ENCODE measurements at places on chromosomes 11 and 22.

- DNase-seq, result no peak
Observed at GRCh38 chr11:104219096-104219495, 55.1 kb upstream of the PDGFD start.

- DNase-seq, result no peak
Observed at GRCh38 chr22:39094717-39095389, 2.2 kb upstream of the APOBEC3H start.

DNA sequence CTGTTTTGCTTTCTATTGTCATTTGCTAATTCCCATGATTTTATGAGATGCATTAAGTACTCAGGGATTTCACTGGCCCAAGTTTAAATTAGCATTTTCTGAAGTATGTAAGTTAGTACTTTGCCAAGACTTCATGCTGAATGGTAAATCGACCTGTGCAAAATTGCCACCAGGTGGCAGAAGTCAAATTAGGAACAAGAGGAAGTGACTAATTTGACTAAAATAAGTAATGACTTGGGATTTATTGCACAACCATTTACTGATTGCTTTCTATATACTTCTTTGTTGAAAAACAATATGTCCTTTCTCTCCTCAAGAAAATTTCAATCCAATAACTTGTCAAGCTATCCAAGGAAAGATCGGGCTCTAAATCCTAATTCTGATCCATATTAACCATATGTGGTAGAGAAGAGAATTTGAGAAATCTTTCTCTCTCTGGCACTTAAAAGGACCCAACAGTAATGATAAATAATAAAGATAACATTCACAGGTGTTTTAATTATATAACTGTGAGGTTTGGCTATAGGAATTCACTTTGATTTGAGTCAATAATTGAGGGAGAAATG, 253.7 kb upstream of the CHORDC1 start:
- DNase-seq, result peak; percentile 92

GRCh38 chr22:26563022-26563421, 26.9 kb downstream of the TPST2 start:
- DNase-seq, result no peak

DNA sequence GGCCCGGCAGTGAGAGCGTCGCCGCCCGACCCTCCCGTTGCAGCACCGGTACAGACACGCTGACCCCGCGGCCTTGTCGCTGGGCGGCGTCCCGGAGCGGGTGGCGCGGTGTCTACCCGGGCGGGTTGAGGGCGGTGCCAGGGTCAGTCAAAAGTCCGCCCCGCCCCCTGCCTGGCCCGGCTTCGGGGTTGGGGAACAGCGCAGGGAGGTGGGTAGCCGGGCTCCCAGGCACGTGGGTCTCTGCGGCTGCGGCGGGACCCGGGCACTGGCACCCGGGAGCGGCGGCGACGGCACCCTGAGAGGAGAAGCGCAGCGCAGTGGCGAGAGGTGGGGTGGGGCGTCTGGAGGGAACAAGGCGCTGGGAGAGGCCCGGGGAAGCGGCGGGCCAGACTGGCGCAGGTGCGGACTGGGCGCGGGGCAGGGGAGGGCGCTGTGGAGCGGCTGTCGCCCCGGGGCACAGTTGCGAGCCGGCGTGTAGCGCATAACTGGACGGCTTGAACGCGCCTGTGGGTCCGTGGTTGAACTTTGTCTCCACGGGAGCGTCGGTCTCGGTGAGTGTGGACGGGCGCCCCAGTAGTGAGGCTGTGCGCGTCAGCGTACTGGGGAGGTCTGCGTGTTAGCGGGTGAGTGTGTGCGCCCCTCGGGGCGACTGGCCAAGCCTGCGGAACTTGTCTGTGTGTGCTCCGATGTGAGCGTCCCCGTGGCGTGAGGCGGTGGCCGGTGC, at the start of gene P2RY2:
Gene P2RY2, plus strand, starts transcription at position 176 of the 724 bp plus-strand sequence. CDS start 15,879 bp downstream, outside the sequence.
- DNase-seq, result no peak

GRCh38 chr11:97351939-97352338, 962.1 kb downstream of the JRKL start:
- DNase-seq, result no peak

DNA sequence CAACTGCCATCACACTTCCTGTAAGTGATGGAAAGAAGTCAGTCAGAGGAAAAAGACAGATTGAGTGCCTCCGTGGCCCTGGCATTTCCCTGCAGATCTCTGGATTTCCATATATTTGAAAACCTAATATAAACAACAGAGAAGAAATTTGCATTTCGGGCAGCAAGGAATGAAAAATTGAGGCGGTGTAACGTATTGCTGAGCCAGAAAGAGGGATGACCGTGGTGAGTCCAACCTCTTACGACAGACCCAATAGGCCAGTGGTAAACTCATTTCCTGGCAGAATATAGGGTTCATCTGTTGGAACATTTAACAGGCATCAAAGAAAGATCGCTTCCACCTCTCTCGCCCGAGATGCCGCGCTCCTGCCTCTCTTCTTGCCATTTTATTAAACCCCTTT, 336.5 kb downstream of the MIAT start:
- no peak for DNase-seq

- DNase-seq, result no peak
Observed at GRCh38 chr11:2789791-2790567, 90.2 kb upstream of the KCNQ1OT1 start.

DNA sequence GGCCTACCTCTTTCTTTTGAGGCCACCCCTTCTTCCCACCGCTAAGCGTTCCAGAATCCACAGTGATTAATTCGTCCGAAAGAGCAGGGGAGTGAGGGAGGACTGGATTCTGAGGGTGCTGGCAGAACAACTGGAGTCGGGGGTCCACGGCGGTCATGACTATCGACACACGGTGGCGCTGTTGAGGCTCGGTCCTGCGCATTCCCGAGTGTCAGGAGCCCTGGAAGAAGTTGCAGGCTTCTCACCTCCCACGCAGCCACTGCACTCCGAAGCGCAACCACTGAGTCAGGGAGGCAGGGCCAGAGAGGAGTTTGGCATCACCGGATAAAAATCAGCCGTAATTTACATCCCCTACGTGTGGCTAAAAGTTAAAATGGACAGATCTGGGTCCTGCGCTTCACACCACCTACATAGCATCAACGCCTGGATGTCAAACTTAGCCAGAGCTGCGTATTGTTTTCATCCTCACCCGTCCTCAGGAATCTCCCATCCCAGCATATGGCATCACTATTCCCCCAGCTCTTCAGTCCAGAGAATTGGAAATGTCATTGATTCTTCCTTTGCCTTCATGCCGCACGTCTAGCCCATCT, 10.7 kb upstream of the CTSF start:
- peak; percentile 82 for DNase-seq

GRCh38 chr11:77377734-77378133, 76.2 kb upstream of the GDPD4 start:
- DNase-seq, result no peak

GRCh38 chr22:20621162-20621561, 113.8 kb downstream of the MED15 start:
- no peak for DNase-seq

DNA sequence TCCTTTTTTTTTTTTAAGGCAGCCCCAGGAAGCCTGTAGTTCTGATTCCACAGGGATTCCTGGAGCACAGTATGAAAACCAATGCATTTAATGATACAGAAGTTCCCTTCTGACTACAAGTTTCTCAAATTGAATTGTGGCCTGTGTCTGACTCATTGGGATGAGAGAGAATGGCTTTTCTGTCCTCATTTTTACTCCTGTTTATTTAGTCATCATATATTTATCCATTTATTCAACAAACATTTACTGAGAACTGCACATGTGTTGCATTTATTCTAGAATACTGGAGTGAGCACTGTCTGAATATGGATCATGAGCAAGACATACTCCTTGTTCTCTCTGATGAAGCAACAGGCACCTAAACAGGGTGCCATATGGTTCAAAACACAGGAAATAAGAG, 231.2 kb downstream of the NTM start:
- no peak for DNase-seq

- DNase-seq, result no peak
Observed at GRCh38 chr22:28015676-28016601, 96.9 kb upstream of the PITPNB start.

DNA sequence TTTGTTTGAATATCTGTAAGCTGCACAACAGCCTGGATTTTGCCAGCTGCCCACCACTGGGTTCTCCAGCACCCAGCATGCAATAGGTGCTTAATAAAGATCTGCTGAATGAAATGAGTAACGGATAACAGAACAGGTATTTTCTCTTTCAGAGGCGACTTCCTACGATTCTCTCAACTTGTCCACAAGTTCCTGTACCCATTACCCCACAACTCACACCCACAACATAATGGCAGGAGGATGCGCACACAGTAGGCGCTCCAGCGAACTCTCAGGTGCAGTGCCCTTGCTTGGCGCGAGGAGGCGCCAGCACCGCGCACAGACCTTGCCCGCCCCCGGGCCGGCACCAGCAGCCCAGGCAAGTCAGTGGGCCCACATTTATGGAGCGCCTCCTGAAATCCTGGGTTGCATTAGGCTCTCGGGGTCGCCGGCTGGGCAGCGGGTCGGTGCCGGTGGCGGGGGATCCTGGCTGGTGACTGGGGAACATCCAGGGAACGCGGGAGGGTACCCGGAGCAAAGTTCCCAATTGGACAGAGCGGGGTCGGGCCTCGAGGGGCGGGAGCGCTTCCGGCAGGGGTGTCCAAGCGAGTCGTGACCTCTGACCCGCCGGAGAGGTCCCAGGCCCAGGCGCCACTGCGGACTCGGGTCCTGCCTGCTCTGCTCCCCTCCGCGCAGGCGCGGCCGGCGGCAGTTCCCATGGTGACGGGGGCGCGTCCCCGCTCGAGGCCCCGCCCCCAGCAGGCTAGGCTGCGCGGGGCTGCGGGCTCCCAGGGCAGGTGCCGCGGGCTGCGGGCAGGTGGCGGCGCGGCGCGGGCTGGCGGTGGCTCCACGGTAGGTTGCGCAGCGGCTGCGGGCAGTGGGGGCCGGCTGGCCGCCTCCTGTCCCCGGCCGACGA, at the start of gene KIAA1671:
Gene KIAA1671, plus strand, starts transcription at position 775 of the 895 bp plus-strand sequence. CDS start 75,284 bp downstream, outside the sequence.
- DNase-seq, result no peak

- no peak for DNase-seq
Observed at GRCh38 chr11:110428040-110428439, 1.7 kb upstream of the FDX1 start.

DNA sequence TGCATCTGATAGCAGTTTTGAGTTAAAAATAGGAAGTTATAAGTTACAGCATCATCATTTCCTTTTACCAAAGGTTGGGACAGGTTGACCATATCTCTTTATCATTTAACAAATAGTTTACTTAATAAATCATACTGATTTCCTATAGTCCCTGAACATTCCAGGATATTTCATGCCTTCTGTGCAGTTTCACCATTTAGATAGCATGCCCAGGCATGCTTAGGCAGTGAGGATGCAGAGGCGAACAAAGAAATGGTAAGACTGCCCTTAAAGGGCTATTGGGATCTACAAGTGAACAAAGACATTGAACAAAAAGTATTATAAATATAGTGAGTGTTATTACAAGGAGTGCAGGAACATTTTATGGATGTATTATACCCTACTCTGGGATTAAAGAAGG, 96.4 kb downstream of the PRMT3 start:
- no peak for DNase-seq

DNA sequence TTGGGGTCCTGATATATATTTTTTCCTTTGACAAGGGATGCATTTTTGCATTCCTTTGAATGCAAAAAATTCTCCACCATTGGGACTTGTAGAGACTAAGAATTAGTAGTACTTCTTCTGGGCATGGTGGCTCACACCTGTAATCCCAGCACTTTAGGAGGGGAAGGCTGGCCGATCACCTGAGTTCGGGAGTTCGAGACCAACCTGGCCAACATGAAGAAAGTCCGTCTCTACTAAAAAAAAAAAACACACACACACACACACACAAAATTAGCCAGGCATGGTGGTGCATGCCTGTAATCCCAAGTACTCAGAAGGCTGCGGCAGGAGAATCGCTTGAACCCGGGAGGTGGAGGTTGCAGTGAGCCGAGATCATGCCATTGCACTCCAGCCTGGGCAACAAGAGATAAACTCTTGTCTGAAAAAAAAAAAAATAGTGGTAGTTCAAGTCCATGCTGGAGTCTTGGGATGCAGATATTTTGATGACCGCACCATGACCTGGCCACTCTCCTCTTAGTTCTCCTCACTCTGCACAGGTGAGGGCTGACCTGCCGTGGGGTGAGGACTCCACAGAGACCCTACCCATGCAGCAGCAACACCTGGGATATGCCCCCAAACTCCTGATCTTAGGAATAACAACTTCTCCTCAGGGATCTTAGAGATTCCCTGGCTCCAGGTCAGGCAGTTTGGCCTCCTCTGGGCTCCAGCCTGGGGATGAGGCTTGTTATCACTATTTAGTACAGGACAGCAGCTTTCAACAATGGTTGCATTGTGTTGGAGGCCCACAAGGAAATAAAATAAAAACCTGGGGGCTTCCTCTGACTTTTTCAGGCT, 36.5 kb upstream of the TOP3B start:
- DNase-seq, result no peak

DNA sequence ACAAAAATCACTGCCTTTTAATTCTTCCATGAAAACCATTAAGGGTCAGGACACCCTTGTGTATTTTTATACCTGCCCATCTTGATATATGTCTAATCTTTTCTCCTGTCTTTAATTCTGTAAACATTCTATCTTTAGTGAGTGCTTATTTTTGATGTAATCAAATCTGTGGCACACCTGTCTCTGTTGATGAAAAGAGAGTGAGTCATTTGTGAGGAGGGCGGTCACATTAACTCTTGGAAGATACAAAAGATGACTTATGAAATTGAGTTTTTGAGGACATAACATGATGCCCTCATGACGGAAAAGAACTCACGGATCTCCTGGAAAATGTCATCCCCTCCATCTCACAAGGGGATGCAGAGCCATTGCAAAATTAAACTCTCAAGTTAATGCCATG, 206.5 kb upstream of the PGR start:
- DNase-seq, result no peak

GRCh38 chr22:28801845-28802594, 1.7 kb upstream of the XBP1 start:
- DNase-seq, result peak; percentile 65

GRCh38 chr22:46673662-46674236, 53.6 kb downstream of the GRAMD4 start:
- no peak for DNase-seq

GRCh38 chr11:89736566-89736965, 26.5 kb downstream of the TRIM77 start:
- no peak for DNase-seq

GRCh38 chr11:45820211-45820857, 15.4 kb downstream of the SLC35C1 start:
- DNase-seq, result no peak

GRCh38 chr11:69531717-69532088, 50.2 kb downstream of the LINC01488 start:
- DNase-seq, result no peak

- DNase-seq, result no peak
Observed at GRCh38 chr11:62588966-62589637, 2.2 kb downstream of the TUT1 start.

- DNase-seq, result no peak
Observed at GRCh38 chr11:115297330-115297729, 206.9 kb downstream of the CADM1 start.

GRCh38 chr11:6780829-6781228, 2.0 kb upstream of the OR2AG1 start:
- DNase-seq, result no peak

- DNase-seq, result no peak
Observed at GRCh38 chr11:7253800-7254199, 2.1 kb downstream of the SYT9 start.

DNA sequence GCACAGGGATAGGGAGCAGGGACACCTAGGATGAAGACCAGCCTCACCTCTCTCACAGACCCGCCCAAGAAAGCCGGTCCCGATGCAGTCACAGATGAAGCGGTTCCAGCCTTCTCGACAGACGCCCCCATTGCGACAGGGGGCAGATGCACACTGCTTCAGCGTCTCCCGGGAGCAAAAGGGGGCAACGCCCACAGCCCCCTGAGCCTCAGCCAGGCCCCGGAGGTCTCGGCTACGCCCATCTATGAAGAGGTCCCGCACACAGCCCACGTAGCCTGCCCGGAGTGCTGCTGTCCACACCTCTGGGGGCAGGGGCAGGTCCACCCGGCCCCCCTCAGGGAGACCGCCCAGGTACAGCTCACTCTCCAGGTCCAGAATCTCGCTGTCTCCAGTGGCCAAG, 62.3 kb downstream of the NRXN2 start:
- no peak for DNase-seq
